CD4-positive, alpha-beta memory T cell (primary cell): ENCODE measurements at places on chromosomes 11 and 22. TPM values are rescaled to one million over a fixed set of nuclear protein-coding genes. Genes with fewer than 3 reads are reported as not detected.

The ARHGAP32 gene
- 6.5 TPM for total RNA-seq

DNA sequence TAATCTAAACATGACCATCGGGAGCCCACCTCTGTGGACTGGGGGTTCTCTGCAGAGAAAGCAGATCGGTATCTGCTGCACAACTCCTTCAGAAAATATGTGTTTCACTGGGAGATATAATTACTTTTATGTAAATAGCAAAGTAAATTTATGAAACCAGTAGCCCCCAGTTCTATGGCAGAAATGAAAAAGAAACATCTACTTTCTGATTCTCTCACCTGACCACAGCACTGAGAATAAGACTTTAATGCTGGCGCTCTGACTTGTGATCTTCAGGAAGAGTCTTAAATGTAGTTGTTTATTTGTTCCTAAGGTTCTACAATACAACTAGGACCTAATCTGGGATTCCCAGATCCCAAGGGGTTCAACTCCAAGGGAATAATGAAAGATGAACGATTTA, 518.0 kb downstream of the DLG2 start:
- no peaks in the 10 kb centered on the region for H3K36me3 ChIP-seq
- H3K27me3 ChIP-seq = no peaks in the 10 kb centered on the region
- DNase-seq = no peak
- no peaks in the 10 kb centered on the region for H3K4me1 ChIP-seq
- no peak overlapping the region for H3K27ac ChIP-seq

DNA sequence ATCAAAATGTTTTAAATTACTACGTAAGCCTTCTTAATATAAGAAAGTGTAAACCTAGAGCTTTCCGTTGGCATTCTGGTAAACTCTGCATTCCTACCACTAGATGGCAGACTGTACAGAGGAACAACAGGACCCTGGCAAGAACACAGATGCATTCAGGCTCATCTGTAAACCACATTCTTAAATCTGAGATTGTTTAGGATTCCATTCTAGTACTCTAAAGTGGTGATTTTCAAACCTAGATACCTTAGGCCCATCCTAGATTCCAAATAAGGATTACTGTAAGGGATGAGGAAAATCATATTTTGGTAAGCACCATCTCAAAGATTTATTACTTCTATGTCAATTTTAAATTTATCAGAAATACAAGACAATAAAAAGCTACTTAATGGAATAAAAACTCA, 26.9 kb downstream of the PICALM start:
- no peak overlapping the region for H3K27ac ChIP-seq
- no peak overlapping the region for H3K4me3 ChIP-seq
- peak; percentile 74 for DNase-seq
- H3K36me3 ChIP-seq = no peaks in the 10 kb centered on the region
- no peaks in the 10 kb centered on the region for H3K27me3 ChIP-seq

DNA sequence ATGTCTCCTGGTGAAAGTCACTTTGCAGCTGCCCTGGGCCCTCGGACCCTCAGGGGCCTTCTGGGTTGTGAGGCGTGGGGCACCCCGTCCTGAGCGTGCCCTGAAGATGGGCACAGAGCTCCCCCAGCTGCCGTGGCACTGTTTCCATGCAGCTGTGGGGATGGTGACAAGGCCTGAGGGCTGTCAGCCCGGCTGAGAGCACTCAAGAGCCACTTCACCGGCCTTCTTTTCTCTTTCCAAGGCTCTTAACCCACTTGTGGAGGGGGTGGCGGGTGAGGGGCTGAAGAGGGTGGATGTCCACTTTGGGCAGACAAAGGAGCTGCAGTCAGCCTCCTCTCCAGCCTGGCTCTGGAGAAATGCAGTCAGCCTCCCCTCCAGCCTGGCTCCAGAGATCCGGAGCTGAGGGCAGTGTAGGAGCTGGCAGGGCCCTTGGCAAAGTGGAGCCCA, 239.5 kb downstream of the ST3GAL4 start:
- no peaks in the 10 kb centered on the region for H3K4me1 ChIP-seq
- no peak overlapping the region for H3K27ac ChIP-seq
- DNase-seq = no peak
- H3K36me3 ChIP-seq = no peaks in the 10 kb centered on the region

DNA sequence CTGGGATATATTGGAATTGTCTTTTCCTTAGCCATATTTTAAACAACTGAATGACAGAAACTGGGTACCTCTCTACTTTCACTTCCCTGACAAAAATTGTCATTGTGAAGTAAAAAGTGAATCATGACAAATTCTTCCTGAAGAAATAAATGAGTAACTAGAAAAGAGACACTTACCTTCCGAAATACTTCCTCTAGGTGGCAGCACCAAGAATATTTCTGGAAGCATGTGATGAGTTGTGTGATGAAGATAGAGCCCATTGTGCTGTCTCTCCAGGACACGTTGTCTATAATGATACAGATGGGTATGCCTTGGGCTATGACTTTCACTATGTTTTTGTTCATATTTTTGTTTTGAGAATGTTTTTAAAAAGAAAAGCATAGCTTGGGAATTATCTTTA, 21.5 kb downstream of the CASP4 start:
- no peaks in the 10 kb centered on the region for H3K27me3 ChIP-seq
- H3K4me3 ChIP-seq = no peak overlapping the region
- no peak overlapping the region for H3K27ac ChIP-seq
- peak; percentile 49 for DNase-seq
- H3K4me1 ChIP-seq = peaks cover 5% of the 10 kb centered on the region

DNA sequence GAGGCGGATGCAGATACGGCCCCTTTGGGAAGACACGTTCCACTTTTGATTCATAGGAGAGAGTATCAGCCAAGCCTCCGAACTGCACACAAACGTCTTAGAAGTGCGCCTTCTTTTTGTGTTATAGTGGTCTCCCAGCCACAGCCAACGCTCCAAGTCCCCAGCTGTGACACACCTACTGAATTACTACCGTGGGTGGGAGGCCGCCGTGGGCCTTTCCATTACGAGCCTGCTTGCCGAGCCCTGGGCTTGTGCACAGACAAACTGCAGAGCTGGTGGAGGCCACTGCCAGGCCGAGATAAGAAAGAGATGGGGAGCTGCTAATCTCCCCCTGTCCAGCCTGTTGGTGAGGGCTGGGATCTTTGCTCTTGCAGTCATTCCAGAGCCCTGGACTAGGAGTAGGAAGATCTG, 761 bp downstream of the HMBS start:
- DNase-seq = no peak
- peak overlapping the region; percentile 76 for H3K27ac ChIP-seq
- peaks cover 17% of the 10 kb centered on the region for H3K36me3 ChIP-seq
- H3K4me3 ChIP-seq = peak overlapping the region; percentile 90
- peaks cover 13% of the 10 kb centered on the region for H3K4me1 ChIP-seq
- H3K27me3 ChIP-seq = no peaks in the 10 kb centered on the region

DNA sequence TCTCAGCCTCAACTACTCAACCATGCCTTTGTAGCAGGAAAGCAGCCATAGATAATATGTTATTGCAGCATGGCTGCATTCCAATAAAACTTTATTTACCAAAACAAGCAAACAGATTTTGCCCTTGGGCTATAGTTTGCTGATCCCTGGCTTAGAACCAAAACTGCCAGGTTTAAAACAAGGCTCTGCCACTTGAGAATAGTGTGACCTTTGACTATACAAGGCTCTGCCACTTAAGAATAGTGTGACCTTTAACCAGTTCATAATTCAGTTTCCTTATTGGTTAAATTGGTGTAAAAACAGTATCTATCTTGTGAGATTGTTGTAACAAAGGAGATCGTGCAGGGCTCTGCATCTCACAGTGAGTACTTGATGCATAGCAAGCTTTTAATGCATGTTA, 217.3 kb upstream of the MTNR1B start:
- H3K27ac ChIP-seq = no peak overlapping the region
- H3K27me3 ChIP-seq = no peaks in the 10 kb centered on the region
- no peaks in the 10 kb centered on the region for H3K36me3 ChIP-seq

DNA sequence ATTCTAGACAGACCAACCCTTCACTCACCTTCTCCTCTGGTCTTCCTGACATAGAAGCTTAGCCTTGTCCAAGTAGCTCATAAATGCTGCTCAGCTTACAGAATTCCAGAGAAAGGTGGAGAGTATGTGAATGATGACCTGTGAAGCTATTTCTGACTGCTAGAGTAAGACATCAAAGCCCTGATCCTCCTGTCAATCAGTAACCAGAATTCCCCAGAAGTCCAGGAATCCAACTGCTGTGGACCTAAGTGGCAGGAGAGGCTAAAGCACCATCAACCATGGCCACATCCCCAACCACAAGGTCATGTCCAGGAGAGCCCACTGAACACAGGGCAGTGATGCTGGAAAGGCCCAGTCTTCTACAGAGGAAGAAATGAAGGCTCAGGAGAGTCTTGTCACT, 2.6 kb downstream of the OR51G2 start:
- no peak for DNase-seq
- H3K4me1 ChIP-seq = no peaks in the 10 kb centered on the region
- no peak overlapping the region for H3K4me3 ChIP-seq
- no peaks in the 10 kb centered on the region for H3K27me3 ChIP-seq
- H3K27ac ChIP-seq = no peak overlapping the region
- no peaks in the 10 kb centered on the region for H3K36me3 ChIP-seq

- peaks cover 96% of the 10 kb centered on the region for H3K4me1 ChIP-seq
- no peaks in the 10 kb centered on the region for H3K36me3 ChIP-seq
- H3K27me3 ChIP-seq = no peaks in the 10 kb centered on the region
- H3K27ac ChIP-seq = peak overlapping the region; percentile 30
- no peak overlapping the region for H3K4me3 ChIP-seq
Observed at GRCh38 chr11:128738942-128739341, 45.1 kb downstream of the FLI1 start.

The OR4A16 gene
- total RNA-seq = not detected

The POGLUT3 gene
- total RNA-seq = 7.2 TPM

GRCh38 chr11:86548271-86548917, 124.0 kb downstream of the ME3 start:
- H3K4me3 ChIP-seq = no peak overlapping the region
- no peaks in the 10 kb centered on the region for H3K27me3 ChIP-seq
- no peak overlapping the region for H3K27ac ChIP-seq

GRCh38 chr11:17504330-17505107, 27.9 kb upstream of the ABCC8 start:
- no peaks in the 10 kb centered on the region for H3K27me3 ChIP-seq
- DNase-seq = peak; percentile 70
- no peaks in the 10 kb centered on the region for H3K36me3 ChIP-seq
- H3K4me1 ChIP-seq = no peaks in the 10 kb centered on the region
- no peak overlapping the region for H3K4me3 ChIP-seq
- no peak overlapping the region for H3K27ac ChIP-seq

The MMP12 gene
- total RNA-seq = not detected

The TIMM10 gene
- total RNA-seq = 30.4 TPM

DNA sequence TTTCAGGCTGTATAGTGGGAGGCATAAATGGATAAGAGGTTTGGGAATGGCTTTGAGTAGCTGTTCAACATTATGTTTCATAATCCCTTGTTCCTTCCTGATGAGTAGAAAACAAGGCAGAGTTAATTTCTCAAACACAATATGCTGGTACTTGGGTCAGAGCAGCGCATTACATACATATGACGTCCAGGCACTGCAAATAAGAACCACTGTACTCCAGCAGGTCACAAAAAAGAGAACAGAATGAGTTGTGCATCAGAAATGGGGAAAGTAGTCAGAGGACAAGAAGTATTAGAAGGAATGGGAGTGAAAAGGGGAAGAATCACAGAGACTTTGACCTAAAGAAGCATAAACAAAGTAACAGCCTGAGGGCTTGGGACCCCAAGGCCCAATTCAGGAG, 44.0 kb upstream of the RDX start:
- no peak for DNase-seq
- no peak overlapping the region for H3K4me3 ChIP-seq
- H3K27ac ChIP-seq = no peak overlapping the region
- no peaks in the 10 kb centered on the region for H3K27me3 ChIP-seq
- H3K4me1 ChIP-seq = peaks cover 7% of the 10 kb centered on the region

The SLC22A6 gene
- total RNA-seq = not detected

DNA sequence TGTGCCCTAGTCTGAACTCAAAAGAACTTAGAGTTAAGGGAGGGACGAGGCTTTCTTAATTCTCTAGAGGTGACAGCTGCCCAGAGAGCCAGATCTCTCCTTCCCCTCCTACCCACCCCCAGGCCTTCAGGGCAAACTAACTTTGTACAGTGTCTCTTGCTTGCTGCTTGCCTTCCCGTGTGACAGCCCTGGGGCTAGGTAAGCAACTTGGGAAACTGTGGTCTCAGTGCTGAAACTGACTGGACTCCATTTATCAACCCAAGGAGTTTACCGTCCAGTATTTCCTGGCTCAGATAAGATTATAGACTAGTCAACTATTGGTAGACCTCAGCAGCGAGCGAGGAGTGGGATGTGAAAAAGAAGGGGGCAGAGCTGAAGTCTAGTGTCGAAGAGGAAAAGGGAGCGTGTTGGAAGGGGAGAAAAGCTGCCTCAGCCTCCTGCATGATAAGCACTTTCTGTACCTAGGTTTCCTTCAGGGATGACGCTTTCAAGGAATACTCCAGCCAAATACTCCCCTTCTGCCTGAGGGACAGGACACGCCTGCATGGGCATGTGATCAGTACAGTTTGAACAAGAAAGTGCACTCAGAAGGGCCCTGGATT, 43.3 kb upstream of the WEE1 start:
- H3K4me3 ChIP-seq = no peak overlapping the region
- no peaks in the 10 kb centered on the region for H3K4me1 ChIP-seq
- no peak for DNase-seq
- H3K36me3 ChIP-seq = peaks cover 6% of the 10 kb centered on the region

DNA sequence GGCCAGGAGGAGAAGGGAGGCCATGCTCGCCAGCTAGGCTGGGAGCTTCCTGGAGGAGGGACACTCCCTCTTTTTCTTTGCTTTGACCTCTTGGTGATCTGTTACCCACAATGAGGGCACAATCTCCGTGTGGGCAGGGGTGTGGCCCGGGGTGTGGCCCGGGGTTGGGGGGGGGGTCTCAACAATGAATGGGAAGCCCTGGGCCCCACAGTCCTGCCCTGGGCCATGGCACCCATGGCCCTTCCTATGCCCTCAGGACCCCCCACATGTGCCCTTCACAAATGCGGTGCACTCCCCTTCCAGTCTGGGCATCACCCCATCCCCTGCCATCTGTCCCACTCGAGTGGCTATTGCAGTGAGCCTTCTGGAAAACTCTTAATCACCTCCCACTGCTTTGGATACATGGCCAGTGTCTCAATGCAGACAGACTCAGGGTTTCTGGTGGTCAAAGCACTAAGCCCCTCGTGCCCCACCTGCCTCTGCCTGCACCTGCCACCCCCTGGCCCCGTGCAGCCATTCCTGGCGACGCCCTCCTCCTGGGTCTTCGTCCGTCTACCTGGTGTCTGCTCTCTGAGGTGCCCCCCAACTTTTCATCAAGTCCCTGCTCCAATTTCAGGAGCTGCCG, 611.3 kb downstream of the TBC1D22A start:
- H3K4me3 ChIP-seq = no peak overlapping the region
- H3K4me1 ChIP-seq = no peaks in the 10 kb centered on the region
- DNase-seq = no peak
- no peaks in the 10 kb centered on the region for H3K36me3 ChIP-seq
- H3K27ac ChIP-seq = no peak overlapping the region

The CFAP300 gene
- not detected for total RNA-seq

The LRRN4CL gene
- total RNA-seq = 0.12 TPM

- no peaks in the 10 kb centered on the region for H3K36me3 ChIP-seq
- peaks cover 28% of the 10 kb centered on the region for H3K4me1 ChIP-seq
- H3K27ac ChIP-seq = no peak overlapping the region
- no peaks in the 10 kb centered on the region for H3K27me3 ChIP-seq
- no peak for DNase-seq
Observed at GRCh38 chr11:76771446-76772099, 11.6 kb upstream of the TSKU start.

The IGSF22 gene
- 5.3 TPM for total RNA-seq
